Non-pigmented ciliary epithelial cell (primary cell): ENCODE measurements at places on chromosomes 2 and 18.

DNA sequence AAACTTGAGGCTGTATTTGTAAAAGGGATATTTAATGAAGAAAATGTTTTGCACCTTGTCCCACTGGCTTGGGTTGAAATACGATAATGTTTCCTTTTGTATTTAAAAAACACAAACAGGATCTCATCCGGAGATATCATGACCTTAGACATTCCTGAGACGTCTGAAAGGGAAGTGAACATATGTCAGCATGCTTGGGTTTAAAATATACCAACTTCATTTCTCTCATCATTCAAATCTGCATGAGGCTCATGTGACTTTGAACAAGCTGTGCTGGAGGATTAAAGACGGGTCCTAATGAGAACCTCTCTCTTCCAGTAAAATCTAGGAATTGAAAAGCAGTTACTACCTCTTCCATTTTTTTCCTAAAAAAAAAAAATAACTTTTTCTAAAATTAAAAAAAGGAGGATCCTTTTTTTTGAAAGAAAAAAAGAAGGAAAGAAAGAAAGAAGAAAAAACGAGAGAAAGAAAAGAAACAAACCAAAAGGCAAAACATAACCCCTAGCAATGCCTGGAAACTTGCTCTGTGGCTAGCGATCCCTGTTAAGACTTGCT is 106.8 kb upstream of the ZFP36L2 start:
- no peak for DNase-seq

DNA sequence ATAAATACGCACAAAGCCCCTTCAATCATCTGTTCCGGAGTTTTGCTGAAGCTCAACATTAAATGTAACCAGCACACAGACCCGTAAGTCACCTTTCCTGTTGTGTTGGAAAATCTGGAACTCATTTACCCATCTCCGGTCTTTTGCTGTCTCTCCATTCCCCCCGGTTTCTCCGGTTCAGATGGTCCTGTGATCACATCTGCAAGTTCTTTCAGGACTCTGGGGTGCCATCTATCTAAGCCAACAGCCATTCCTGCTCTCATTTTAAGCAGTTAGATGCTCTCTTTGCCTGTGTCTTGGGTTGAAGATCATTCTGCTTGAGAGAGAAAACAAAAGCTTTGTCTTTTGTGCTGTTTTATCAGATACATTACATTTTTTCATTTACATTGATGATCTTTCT is 91.7 kb upstream of the TGIF1 start:
- DNase-seq, result no peak

GRCh38 chr2:23423873-23424680 is 39.1 kb downstream of the KLHL29 start:
- DNase-seq, result no peak

- no peak for DNase-seq
These were observed 4.0 kb downstream of the TMEM200C start for GRCh38 chr18:5891184-5891853.

- DNase-seq, result peak; percentile 6
These were observed 5.1 kb upstream of the GAL3ST2 start for GRCh38 chr2:241771286-241772062.

- DNase-seq, result no peak
These were observed 111.6 kb upstream of the DNMT3A start for GRCh38 chr2:25453199-25453905.

- no peak for DNase-seq
These were observed 221.8 kb downstream of the STK39 start for GRCh38 chr2:168025487-168026202.

- no peak for DNase-seq
These were observed 6.6 kb upstream of the CDH2 start for GRCh38 chr18:28183418-28184078.

DNA sequence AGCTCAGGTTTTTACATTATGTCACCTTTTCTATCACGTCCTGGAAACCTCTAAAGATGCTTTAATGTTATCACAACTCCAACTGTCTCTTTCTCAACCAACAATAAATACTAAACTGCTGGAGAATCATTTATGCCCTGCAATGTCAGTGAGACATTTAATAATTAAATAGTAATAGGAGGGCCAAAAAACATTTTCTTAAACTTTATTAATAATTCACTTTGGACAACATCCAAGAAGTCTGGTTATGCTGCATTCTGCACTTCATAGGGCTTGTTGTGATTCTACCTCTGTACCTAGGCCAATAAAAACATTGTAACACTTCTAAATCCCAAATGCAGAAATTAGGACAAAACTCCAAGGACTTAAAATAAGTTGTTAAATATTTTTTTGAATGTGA is 420.4 kb upstream of the LRRTM1 start:
- DNase-seq, result no peak

DNA sequence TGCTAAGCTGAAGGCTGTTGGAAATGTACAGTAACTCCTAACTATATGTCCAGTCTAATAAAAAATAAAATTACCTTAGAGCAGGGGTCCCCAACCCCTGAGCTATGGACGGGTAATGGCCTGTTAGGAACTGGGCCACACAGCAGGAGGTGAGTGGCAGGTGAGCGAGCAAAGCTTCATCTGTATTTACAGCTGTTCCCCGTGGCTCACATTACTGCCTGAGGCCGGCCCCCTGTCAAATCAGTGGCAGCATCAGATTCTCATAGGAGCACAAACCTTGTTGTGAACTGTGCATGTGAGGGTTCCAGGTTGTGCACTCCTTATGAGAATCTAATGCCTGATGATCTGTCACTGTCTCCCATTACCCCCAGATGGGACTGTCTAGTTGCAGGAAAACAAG is 73.1 kb upstream of the CXCR4 start:
- DNase-seq, result no peak

DNA sequence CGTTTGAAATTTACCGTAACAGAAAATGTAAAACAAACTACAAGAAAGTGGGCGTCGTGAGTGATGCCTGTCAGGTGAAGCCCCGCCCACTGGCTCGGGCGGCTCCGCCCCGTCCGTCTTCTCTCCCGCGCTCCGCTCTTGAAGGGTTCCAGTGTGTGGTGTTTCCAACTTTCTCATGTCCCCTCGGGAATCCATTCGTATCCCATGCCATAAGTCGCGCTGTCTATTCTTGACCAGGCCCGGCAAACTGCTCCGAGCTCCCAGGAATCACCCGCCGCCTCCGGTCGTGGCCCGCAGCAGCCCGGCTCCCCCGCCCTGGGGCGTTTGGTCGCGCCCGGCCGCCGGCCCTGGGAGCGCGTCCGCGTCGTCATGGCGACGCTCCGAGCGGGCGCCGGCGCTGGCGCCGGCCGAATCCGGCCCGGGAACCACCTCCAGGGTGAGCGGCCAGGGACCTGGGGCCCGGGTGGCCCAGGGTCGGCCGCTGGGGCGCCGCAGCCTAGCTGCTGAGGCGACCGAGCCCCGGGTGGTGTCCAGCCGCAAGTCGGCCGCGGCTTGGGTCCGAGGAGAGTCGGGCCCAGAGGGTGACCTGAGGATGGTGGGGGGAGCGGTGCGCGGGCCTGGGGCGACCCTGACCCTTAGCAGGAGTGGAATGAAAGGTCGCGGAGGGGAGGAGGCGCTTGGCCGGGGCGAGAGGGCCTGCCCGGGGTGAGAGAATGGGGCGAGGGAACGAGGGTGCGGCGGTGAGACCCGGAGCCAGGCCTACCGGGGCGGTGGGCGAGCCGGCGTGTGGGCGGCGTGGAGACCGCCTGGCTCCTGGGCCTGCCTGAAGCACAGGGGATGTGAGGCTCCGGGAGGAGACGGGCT is at the start of gene CFAP221:
Gene CFAP221 (plus strand): TSS at position 375 of the 864 bp plus-strand sequence. CDS start 1,683 bp downstream, outside the sequence.
- DNase-seq, result peak; percentile 9

GRCh38 chr18:48027401-48027963 is 97.0 kb upstream of the SMAD2 start:
- DNase-seq, result no peak

DNA sequence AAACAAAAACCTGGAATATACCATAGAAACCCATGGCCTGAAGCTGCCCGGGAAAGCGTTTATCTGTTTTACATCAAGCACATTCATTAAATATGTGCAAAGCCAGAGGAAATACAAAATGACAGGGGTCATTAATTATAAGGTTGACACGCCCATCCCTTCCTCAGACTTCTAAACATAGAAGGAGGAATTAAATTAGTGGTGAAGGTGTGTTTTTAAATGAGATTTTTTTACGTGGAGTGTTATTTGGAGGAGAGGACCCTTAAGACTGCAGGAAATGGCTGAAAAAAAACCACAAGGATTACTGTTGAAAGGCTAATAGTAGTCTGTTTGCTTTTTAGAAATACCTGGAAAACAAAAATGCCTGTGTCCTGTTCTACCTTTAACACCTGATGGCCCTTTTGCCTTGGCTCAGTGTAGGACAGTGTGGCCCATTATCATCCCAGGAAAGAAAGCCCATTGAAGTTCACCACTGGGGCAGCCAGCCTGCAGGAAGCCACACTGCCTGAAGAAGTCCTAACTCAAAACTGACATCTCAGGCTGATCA is 123.2 kb downstream of the EPHA4 start:
- DNase-seq, result no peak

GRCh38 chr2:236113948-236114347 is 54.2 kb downstream of the GBX2 start:
- no peak for DNase-seq

GRCh38 chr2:28419443-28420270 is 27.0 kb downstream of the FOSL2 start:
- DNase-seq, result no peak
